ENCODE measurements at places on chromosomes 4 and X. TPM values are rescaled to one million over a fixed set of nuclear protein-coding genes. Genes with fewer than 3 reads are reported as not detected.

DNA sequence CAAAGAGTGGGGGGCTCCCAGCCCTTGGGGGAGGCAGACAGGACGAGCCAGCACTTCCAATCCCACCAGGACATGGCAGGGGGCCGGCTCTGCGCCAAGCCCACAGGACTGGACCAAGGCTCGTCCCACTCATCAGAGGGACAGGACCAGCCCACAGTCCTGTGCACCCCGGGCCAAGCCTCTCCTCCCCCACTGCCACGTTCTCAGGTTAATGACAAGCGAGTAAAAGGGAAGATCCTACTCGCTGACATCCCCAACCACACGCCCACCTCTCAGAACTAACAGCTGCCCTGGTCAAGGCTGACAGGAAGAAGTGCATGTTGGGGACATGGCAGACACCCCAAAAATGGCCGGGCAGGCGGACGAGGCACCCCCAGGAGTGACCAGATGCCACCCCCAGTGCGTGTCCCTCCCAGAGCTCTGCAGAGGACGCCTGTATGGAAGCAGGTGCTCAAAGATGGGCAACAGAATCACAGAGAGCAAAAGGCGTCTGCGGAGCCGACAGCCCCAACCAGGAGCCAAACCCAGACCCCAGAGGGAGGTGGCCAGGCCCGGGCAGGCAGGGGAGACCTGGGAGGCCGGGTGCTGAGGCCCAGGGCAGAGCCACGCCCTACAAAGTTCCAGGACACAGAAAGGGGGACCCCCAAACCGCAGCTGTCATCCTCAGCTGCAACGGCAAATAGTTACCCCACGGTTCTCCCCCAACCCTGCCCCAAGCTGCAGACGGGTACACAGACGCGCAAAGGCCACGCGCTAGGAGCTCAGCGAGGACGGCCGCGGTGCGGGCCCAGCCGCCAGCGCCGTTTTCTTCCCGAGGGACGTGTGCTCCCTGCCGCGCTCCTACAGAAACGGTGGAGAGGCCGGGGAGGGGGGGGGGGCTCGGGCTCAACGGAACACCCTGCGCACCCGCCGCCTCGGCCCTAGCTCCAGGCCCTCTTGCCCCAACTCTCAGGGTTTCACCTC is 1.7 kb downstream of the CTBP1 start:
- no peaks in the 10 kb centered on the region for H3K36me3 ChIP-seq
- no peaks in the 10 kb centered on the region for H3K27me3 ChIP-seq
- peak overlapping the region; percentile 72 for H3K4me3 ChIP-seq

DNA sequence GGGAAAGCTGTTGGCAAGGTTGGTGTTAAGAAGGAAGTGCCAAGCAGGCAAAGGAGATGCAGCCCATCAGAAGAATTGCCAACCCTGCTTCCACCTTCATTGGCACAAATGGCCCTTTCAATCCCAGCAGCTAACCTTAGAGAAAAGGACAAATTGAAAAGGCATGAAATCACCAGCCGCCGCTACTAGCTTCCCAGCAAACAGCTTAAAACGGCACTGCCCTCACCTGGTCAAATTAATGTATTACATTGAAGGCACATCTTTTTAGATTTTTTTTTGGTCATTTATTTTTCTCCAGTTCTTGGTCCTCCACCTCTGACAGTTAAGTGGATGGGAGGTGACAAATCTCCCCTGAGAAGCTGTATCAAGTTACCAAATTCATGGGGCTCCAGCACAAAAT is 51.0 kb upstream of the NHSL2 start:
- no peak overlapping the region for H3K27ac ChIP-seq
- H3K27me3 ChIP-seq, result no peaks in the 10 kb centered on the region
- peak; percentile 51 for DNase-seq
- H3K36me3 ChIP-seq, result no peaks in the 10 kb centered on the region

DNA sequence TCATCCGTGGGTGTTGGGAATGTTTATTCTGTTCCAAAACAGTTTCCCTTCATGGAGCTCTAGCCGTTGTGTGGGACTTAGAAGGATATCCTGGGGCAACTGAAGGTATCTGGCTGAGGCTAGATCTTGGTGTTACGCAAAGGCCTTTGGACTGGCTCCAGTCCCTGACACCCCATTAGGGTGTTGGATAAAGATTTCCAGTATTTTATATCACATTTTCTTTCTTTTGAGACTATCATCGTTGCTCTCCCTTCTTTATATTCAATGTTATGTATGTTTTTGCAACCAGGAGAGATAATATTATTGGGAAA is 103.0 kb downstream of the TECRL start:
- H3K36me3 ChIP-seq, result no peaks in the 10 kb centered on the region
- no peaks in the 10 kb centered on the region for H3K27me3 ChIP-seq
- peak; percentile 9 for DNase-seq
- H3K27ac ChIP-seq, result no peak overlapping the region

DNA sequence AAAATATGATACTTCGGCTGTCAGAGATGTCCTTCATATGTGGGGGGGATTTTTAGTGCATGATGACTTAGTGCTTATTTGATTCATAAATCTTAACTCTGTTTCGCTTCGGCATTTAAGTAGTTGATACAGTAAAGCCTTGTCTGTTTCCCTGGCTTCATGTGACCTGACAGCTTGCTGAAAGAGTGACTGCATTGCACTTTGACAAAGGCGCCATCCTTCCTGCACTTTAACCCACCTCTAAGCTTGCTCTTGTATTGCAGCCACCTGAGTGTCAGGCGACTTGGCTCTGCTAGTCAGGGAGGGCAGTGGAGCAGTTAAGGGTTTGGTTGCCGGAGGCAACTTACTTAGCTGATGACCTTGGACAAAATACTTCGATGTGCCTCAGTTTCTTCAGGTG is 65.5 kb downstream of the PTTG2 start:
- DNase-seq, result no peak
- H3K27me3 ChIP-seq, result no peaks in the 10 kb centered on the region
- H3K36me3 ChIP-seq, result peaks cover 25% of the 10 kb centered on the region
- H3K27ac ChIP-seq, result no peak overlapping the region
- no peak overlapping the region for H3K4me3 ChIP-seq

DNA sequence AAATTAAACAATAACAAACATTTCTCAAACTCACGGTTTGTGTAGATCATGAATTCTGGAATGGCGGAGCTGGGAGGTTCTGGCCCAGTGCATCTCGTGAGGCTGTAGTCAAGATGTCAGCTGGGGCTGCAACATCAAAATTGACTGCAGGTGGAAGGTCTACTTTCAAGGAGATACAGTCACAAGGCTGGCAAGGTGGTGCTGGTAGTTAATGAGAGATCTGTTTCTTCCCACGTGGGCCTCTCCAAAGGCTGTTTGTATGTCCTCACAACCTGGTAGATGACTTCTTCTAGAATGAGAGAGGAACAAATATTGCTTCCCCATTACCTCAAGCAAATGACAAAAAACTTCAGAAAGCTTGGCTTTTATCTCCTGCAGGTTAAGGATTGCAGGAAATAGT is 8.0 kb upstream of the PRDX4 start:
- no peaks in the 10 kb centered on the region for H3K36me3 ChIP-seq
- no peaks in the 10 kb centered on the region for H3K4me1 ChIP-seq
- DNase-seq, result no peak
- no peak overlapping the region for H3K27ac ChIP-seq
- H3K27me3 ChIP-seq, result peaks cover 6% of the 10 kb centered on the region

Gene PRDM5
- 57.6 TPM for total RNA-seq

Gene CSAG2
- not detected for total RNA-seq

GRCh38 chr4:79450053-79450452 is 42.0 kb upstream of the GK2 start:
- no peaks in the 10 kb centered on the region for H3K4me1 ChIP-seq
- H3K36me3 ChIP-seq, result no peaks in the 10 kb centered on the region
- no peak for DNase-seq
- no peak overlapping the region for H3K27ac ChIP-seq

- DNase-seq, result no peak
- H3K4me3 ChIP-seq, result no peak overlapping the region
- no peaks in the 10 kb centered on the region for H3K36me3 ChIP-seq
Observed at GRCh38 chr4:67909905-67910584, 26.2 kb upstream of the TMPRSS11D start.

DNA sequence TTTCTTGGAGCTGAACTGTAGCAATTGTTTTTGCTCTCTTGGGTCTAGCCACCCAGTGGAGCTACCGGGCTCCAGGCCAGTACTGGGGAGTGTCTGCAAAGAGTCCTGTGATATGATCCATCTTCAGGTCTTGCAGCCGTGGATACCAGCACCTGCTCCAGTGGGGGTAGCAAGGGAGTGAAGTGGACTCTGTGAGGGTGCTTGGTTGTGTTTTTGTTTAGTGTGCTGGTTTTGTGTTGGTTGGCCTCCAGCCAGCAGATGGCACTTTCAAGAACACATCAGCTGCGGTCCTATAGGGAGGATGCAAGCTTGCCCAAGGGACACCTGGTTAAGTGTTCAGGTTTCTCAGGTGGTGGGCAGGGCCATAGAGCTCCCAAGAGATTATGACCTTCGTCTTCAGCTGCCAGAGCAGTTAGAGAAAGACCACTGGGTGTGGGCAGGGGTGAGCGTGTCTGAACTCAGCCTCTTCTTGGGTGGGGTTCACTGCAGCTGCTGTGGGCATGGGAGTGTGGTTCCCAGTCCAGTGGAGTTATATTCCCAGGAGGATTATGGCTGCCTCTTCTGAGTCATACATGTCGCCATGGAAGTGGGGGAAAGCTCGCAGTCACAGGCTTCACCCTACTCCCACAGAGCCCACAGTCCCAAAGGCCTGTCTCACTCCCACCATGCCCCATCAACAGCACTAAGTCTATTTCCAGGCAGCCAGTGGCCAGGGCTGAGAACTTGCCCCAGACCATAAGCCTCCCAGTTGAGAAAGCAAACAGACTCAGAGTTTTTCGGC is 811.6 kb downstream of the GLUD2 start:
- H3K36me3 ChIP-seq, result no peaks in the 10 kb centered on the region
- no peak for DNase-seq
- no peaks in the 10 kb centered on the region for H3K4me1 ChIP-seq
- no peak overlapping the region for H3K4me3 ChIP-seq

DNA sequence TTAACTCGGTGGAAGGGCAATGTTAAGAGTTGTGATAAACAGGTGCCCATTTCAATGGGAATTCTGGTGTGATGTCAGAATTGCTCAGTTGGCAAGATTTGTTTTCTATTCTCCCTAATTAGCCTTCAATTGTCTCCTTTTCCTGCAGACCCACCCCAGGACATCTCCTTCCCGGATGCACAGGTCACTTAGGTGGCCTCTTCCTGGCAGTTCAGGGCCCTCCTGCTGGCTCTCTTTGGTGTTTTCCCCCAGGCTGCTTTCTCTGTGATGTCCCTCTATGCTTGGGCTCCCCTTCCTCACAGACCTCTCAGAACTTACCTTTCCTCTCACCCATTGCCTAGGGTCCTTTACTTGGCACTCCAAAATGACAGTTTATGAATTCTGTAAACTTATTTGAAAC is 126.3 kb downstream of the GPAT3 start:
- H3K27ac ChIP-seq, result no peak overlapping the region
- H3K4me3 ChIP-seq, result no peak overlapping the region
- no peaks in the 10 kb centered on the region for H3K4me1 ChIP-seq

GRCh38 chrX:44343412-44344141 is at the start of gene EFHC2:
EFHC2 (minus strand) TSS chrX:44343672; CDS start chrX:44343588, 84 bp downstream.
- H3K4me3 ChIP-seq, result no peak within 1 kb of the TSS
- no peak within 1 kb of the TSS for H3K27ac ChIP-seq
- H3K27me3 ChIP-seq, result peaks cover 30% of the 10 kb centered on the region
- H3K4me1 ChIP-seq, result peaks cover 1% of the 10 kb centered on the region
- peak; percentile 53 for DNase-seq

- peaks cover 3% of the 10 kb centered on the region for H3K4me1 ChIP-seq
- peak; percentile 61 for DNase-seq
- H3K36me3 ChIP-seq, result no peaks in the 10 kb centered on the region
- H3K27ac ChIP-seq, result peak overlapping the region; percentile 39
- peak overlapping the region; percentile 40 for H3K4me3 ChIP-seq
Observed at GRCh38 chr4:54539500-54540029, 118.2 kb upstream of the KIT start.

- no peaks in the 10 kb centered on the region for H3K4me1 ChIP-seq
- no peak overlapping the region for H3K27ac ChIP-seq
- H3K4me3 ChIP-seq, result no peak overlapping the region
Observed at GRCh38 chr4:24765376-24765988, 29.9 kb upstream of the SOD3 start.

Gene FAM120C
- total RNA-seq, result 14.4 TPM

- no peaks in the 10 kb centered on the region for H3K4me1 ChIP-seq
- H3K27ac ChIP-seq, result peak overlapping the region; percentile 99
- peak overlapping the region; percentile 80 for H3K4me3 ChIP-seq
- H3K36me3 ChIP-seq, result peaks cover 10% of the 10 kb centered on the region
Observed at GRCh38 chrX:318068-318738, 393 bp downstream of the GTPBP6 start.

DNA sequence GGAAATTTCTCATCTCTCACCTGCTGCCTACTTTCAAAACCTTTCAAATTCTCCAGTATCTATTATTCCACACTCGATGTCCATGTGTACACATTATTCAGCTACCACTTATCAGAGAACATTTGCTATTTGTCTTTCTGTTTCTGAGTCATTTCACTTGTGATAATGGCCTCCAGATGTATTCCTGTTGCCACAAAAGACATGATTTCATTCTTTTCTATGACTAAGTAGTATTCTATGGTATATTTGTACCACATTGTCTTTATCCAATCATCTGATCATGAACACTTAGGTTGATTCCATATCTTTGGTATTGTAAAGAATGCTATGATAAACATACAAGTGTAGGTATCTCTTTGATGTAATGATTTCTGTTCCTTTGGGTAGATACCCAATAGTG is 310.1 kb upstream of the SPOCK3 start:
- no peak overlapping the region for H3K27ac ChIP-seq
- no peaks in the 10 kb centered on the region for H3K27me3 ChIP-seq
- no peaks in the 10 kb centered on the region for H3K4me1 ChIP-seq
- H3K4me3 ChIP-seq, result no peak overlapping the region
- no peaks in the 10 kb centered on the region for H3K36me3 ChIP-seq

DNA sequence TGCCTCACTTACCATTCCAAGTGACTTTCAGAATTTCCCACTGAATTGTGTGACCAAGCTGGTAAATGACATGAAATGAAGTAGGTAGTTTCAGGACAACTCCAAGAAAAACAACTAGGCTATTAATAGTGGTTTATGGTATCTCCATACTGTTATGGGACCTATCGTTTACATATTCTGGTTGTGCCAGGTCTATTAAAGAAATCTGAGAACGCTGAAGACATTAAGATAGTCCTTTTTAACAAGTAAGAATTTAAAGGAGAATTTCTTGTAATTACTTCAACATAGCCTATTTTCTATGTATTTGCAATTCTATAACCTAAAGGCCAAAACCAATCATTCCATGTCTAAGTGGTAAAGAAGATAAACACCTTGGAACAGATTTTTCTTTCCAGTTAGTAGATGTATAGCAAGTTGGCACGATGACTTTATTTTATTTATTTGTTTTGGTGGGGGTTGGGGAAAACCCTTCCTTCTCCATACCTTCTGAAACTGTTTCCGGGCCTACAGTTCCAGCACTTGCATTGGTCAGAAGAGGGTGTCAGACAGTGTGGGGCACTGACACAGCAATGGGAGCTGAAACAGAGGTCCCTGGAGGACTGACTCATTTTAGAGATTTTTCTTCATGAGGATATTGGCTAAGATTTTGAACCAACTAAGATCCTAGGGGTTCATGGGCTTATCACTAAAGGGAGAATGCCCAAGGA is 7.6 kb upstream of the DCLK2 start:
- DNase-seq, result no peak
- H3K36me3 ChIP-seq, result no peaks in the 10 kb centered on the region
- no peak overlapping the region for H3K4me3 ChIP-seq
- no peaks in the 10 kb centered on the region for H3K4me1 ChIP-seq
- H3K27me3 ChIP-seq, result no peaks in the 10 kb centered on the region

Gene IL21
- total RNA-seq, result 0.26 TPM

Data from lung (tissue), 17 donors.